Camera-type eye (tissue), 1 donor: ENCODE measurements at places on chromosomes 4 and X. TPM values are rescaled to one million over a fixed set of nuclear protein-coding genes. Genes with fewer than 3 reads are reported as not detected.

The RNF175 gene
- total RNA-seq: 9.8 TPM

The SLC9A7 gene
- total RNA-seq: 21.4 TPM

The MID1 gene
- total RNA-seq: 70.7 TPM

The GPR34 gene
- total RNA-seq: 4.3 TPM

The TMSB15C gene
- total RNA-seq: 12.6 TPM

The MAGEA4 gene
- not detected for total RNA-seq

The NLGN3 gene
- total RNA-seq: 20.5 TPM

The FMR1NB gene
- not detected for total RNA-seq

The SPACA5 gene
- total RNA-seq: not detected

The ALPK1 gene
- total RNA-seq: 13.1 TPM

The DRD5 gene
- 1.4 TPM for total RNA-seq

The AFF2 gene
- 63.7 TPM for total RNA-seq

The SERTM2 gene
- 2.4 TPM for total RNA-seq

The BEX2 gene
- total RNA-seq: 48.4 TPM

The NKX3-2 gene
- 0.49 TPM for total RNA-seq

The MAGEB17 gene
- total RNA-seq: not detected

The COL4A6 gene
- total RNA-seq: 21.6 TPM

The POU4F2 gene
- total RNA-seq: 7.9 TPM

The OTC gene
- not detected for total RNA-seq

The PPP4R3C gene
- not detected for total RNA-seq

The NPY2R gene
- 1.3 TPM for total RNA-seq

The ING2 gene
- 42.0 TPM for total RNA-seq

The PHOX2B gene
- total RNA-seq: 0.55 TPM

The PLXNB3 gene
- 7.3 TPM for total RNA-seq
